NCI-H2171 (cell line): ENCODE measurements at places on chromosomes 2 and 18.

- no peak for DNase-seq
These were observed 214.6 kb downstream of the NCK2 start for GRCh38 chr2:105959357-105959756.

DNA sequence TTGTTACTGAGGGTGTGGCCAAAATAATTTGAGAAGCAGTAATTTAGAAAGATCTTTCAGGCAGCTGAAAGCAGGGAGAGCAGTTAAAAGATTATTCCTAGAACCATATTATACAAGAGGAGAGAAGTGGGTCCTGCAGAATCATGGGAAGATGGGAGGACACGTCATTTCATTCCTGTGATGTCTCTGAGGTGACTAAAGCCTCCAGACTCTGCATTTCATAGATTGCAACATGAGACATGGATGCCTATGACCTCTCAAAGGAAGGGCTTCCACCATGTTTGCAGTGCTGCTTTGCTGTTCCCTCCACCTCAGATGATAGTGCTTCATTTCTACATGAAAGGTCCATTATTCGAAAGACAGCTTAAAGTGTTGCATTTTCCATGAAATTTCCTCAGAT lies 788.4 kb downstream of the TSN start:
- no peak for DNase-seq

DNA sequence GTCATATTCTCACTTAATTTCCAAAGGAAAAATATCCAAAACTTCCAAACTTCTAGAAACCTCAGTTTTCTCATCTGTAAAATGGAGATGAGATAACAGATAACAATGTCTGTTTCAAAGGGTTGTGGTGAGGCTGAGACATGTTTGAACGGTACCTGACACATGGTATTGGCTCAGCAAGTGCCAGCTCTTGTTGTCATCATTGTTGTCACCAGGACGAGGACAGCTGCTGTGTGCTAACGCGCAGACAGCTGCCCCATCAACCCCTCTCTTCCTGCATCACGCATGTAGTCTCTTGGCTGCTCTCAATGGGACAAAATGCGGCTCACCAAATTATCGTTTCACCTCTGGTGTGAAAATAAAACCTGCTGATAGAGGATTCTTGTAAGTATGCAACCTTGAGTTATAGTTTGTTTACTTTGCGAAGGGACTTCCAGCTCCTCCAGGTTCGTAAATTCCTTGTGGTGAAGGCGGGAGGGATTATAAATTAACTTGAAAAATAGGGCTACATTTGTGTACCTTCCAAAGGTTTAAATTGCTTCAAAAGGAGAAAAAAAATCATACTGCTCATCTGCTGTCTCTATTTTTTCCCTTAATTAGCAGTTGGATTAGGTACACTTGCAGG lies 605.4 kb downstream of the BCL11A start:
- no peak for DNase-seq

DNA sequence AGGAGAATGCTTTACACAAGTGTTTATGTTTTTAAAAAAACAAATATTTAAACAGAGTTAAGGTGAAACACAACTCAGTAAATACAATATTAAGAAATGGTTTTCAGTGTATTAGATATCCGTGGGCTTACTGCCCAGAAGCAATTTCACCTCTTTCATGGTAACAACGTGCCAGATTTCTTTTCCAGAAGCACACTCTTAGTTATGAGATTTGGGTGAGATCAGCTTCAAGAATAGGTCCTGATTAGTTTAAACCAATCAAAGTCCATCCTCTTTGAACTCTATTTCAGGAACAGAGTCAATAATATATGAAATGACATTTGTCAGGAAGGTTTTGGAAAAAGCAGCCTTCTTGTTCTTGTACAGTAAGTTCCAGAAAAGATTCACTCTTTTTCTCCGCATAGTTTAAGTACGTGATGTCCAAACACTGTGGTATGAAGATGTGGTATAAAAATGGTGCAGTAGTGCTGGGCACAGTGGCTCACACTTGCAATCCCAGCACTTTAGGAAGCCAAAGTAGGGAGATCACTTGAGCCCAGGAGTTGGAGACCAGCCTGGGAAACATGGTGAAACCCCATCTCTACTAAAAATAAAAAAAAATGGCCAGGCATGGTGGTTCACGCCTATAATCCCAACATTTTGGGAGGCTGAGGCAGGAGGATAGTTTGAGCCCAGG lies 14.7 kb downstream of the USP34 start:
- no peak for DNase-seq

DNA sequence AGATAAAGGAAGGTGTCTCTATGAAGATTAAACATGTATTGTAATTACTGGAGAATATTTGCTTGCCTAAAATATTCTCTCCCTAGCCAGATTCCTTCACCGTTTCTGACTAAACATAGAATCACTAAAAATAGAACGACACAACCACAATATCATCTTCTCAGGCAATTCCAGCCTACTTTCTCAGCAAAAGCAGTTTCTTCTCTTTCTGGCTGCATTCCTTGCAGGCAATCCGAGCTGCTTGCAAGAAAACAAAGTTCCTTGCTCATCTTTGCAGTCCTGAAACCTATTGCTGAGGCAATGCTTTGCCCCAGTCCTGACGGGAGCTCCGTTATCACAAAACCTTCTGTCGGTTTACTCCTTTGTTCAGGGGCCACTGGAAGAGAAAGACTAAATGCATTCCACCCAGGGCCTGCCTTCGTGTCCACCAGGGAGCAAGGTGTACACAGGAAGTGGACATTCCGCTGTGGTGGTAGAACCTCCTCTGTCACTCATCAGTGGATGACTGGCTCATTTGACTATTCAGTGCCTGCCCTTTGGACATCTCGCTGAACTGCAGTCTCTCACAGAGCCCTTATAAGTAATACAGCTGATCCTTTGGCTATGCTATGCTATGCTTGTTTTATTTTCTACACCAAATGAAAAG lies 239.2 kb upstream of the DOK6 start:
- DNase-seq: no peak

DNA sequence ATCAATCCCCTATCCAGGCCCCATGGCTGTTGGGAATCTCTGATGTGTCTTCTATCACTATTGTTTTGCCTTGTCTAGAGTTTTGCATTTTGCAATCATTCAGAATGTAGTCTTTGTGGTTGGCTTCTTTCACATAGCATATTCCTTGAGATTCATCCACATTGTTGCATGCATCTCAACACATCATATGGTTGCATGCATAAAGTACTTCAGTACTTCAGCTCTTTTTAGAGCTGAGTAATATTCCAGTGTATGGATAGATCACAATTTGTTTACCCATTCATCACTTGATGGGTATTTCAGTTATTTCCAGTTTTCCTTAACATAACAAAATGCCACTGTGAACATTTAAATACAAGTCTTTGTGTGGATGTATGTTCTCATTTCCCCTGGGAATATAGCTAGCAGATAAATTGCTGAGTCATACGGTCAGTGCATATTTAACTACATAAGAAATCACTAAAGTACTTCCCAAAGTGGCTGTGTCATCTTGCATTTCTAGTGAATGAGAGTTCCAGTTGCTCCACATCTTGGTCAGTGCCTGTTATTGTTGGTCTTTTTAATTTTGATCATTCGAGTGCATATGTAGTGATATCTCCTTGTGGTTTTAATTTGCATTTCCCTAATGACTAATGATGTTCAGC lies 138.8 kb downstream of the BCL11A start:
- DNase-seq: no peak

DNA sequence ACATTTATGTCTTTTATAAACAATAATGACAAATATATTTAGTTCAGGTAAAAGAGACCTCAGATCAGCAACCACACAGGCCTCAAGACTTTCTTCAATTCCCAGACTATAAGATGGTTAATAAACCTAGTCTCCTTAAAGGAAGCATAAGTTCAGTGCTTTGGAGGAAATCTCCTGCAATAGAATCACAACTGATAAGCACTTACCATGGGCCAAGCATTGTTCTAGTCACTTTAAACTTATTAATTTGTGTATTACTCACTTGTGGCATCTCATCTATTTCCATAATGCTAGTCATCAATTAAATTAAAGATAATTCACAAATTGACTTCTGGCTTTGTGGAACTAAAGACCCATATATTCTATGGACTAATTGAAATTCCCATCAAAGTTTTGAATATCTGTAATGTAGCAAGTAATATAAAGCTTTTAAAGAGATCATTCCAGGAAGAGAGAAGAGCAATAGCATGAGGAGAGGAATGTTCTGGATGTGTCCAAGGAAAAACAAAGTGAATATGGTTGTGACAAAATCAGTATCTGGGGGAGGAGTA lies 42.2 kb downstream of the COL3A1 start:
- DNase-seq: no peak
